Effector memory CD8-positive, alpha-beta T cell (primary cell): ENCODE measurements at places on chromosomes 11 and 22.

DNA sequence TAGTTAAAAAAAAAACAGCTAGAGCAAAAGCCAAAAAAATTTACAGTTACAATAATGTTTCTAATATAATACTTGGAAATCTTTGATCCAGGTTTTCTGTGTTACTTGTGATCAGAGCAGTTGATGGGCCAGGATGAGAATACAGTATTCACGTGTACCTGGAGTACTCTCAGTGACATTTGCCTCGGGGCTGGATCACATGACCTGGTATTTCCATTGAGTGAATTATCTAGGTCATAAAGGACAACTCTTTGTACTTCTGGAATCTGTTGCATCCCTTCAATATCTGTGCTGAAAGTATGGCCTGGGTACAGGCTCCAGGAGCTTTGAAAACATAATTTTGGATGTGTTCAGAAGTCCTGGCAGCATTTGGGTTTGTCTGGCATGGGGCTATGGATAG lies 93.5 kb downstream of the GRAMD1B start:
- DNase-seq: no peak

DNA sequence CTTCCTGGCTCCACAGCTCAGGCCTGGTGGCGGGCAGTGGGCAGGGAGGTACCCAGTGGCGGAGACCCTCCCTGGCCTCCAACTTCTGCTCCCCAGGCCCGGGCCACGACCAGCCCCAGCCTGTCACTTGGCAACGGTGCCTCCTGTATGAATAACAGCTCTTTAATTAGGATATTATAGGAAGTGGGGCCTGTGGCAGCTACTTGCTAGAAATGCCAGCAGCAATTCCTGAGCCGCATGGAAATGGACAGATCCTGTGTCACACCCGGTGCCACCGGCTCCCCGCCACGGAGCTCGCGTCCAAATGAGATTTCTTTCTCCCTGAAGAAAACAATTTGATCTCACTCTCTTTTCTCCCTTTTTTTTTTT lies 104.5 kb downstream of the CHST1 start:
- no peak for DNase-seq

- DNase-seq: no peak
Observed at GRCh38 chr11:91585035-91585801, 639.4 kb upstream of the FAT3 start.

GRCh38 chr11:2265854-2266585 lies 4.4 kb downstream of the ASCL2 start:
- DNase-seq: no peak
